ENCODE measurements at places on chromosomes 7 and 10.

- DNase-seq, result no peak
These were observed 30.7 kb downstream of the ELFN1 start for GRCh38 chr7:1700536-1701333.

DNA sequence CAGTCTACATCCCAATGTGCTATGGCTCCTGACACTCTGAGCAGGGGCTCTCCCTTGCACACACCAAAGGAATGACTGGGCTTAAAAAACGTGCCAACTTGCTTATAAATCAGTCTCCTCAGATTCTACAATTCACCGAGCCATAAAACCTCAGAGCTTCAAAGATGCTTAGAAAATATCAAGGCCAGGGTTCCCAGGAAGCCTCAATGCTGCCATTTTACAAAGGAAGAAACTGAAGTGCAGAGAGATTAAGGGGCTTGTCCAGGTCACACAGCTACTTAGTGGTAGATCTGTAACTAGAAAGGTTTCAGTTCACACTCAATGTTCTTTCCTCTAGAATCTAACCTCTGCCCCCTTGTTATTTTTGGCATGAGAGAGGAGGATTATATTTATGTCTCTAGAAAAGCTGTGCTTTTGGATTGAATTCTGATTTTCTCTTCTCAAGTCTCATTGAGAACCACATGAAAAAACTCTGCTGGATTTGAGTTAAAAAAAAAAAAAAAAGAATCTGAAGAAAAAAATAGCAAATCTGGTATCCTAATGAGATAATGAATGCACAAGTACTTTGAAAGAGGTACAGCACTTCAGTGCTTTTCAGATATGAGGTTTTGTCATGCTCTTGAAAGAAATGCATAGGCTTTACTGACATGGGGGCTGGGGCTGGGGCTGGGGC is 22.3 kb upstream of the TSPAN33 start:
- DNase-seq, result no peak

DNA sequence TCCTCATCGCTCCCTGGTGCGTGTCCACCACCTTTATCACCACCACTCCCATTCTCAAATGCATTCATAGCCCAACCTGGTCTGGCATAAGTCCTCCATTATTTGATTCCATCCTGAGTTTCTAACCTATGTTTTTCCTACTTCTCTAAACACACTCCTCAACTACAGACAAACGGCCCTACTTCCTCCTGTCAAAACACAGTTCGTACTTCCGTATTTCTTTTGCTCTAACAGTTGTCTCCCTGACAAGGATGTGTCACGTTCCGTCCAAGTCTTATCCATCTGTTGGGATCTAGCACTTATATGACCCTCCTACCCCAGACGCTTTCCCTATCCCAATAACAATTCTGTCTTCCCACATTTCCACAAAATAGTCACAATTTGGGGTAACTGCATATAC is 46.8 kb downstream of the DOCK4 start:
- DNase-seq, result no peak

DNA sequence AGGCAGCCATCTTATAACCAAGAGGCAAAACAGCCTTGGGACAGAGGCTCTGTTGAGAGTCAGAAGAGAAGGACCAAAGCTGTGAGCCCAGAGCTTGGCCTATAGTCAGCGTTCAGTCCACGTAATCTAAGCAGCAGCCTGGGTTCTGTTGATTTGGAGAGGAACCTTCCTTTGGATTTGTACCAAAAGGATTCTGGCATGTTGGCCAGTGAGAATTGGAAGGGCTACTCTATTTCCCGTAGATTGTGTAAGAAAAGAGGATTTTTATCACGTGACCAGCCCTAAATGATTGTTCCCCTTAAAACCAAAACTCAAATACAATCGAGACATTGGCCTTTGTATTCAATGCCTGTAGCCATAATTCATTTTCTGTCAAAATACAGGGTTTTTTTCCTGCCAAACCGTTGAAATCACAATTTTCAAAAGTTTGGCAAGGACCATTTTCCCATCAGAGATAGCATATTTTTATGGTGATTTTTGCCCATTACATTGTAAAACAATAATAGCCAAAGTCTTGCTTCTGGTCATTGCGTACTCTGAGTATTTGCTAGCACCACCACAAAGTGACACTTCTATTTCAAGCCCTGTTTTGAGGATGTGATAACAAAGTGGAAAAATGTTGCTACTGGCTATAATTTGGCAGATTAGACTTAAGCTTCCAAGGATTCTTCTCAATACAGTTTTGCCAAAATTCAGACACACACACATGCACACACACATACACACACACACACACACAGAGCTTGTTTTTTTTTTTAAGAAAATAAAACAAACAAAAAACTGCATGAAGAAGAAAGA is 23.1 kb upstream of the BMPER start:
- no peak for DNase-seq

DNA sequence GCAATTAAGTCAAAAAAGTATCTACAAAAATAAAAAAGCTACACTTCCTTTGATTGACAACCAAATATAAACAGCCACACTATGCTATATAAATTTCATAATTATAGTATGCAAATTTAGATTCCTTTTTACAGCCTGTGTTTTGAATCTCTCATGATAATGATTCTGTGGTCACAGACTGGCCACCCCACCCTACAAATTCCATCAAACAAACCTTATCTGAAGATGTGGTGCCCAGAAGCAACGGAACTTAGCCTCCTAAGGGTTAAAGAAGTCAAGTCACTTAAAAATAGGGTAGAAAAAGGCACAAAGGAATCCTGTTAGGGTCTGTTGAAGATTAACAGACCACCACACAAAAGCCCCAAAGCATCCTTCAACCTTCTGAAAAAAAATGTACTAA is 351.8 kb downstream of the INHBA start:
- DNase-seq, result no peak
